Neural progenitor cell (in vitro differentiated cells): ENCODE measurements at places on chromosomes 5 and 9. TPM values are rescaled to one million over a fixed set of nuclear protein-coding genes. Genes with fewer than 3 reads are reported as not detected.

- peak; percentile 23 for DNase-seq
- no peaks in the 10 kb centered on the region for H3K27me3 ChIP-seq
- peaks cover 15% of the 10 kb centered on the region for H3K4me1 ChIP-seq
- H3K27ac ChIP-seq, result no peak overlapping the region
- no peak overlapping the region for H3K4me3 ChIP-seq
- no peaks in the 10 kb centered on the region for H3K36me3 ChIP-seq
Observed at GRCh38 chr5:145752947-145753346, 82.2 kb downstream of the PRELID2 start.

GRCh38 chr5:109567374-109568044, 122.2 kb upstream of the MAN2A1 start:
- no peak overlapping the region for H3K4me3 ChIP-seq
- H3K36me3 ChIP-seq, result no peaks in the 10 kb centered on the region
- H3K27ac ChIP-seq, result no peak overlapping the region
- DNase-seq, result no peak
- H3K4me1 ChIP-seq, result no peaks in the 10 kb centered on the region

GRCh38 chr5:420632-421286, 22.2 kb upstream of the EXOC3 start:
- peaks cover 3% of the 10 kb centered on the region for H3K4me1 ChIP-seq
- no peak overlapping the region for H3K27ac ChIP-seq
- DNase-seq, result no peak
- no peak overlapping the region for H3K4me3 ChIP-seq

DMRT3 gene
- 0.41 and 0.90 TPM in 2 replicates for total RNA-seq

SPATA31E1 gene
- not detected in 2 replicates for total RNA-seq

CCL19 gene
- total RNA-seq, result not detected in 2 replicates

DNA sequence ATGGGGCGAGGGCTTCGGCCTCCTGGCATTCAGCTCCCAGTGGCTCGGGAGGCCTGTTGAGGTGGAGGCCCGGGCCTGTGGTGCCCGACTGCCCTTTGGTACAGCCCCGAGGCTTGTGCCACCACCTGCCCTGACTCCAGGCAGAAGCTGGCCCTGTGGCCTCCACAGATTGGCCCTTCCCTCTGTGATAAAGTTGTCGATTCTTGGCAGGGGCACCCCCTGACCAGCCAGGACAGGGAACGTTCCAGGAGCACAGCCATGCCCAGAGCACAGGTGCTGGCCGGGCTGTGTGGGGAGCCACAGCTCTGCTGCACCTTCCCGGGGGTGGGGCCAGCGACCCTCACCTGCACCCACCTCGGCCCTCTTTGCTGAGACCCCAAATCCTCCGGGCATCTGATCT, 32.7 kb downstream of the SLC6A18 start:
- no peak overlapping the region for H3K4me3 ChIP-seq
- DNase-seq, result no peak
- H3K27ac ChIP-seq, result no peak overlapping the region
- no peaks in the 10 kb centered on the region for H3K27me3 ChIP-seq
- no peaks in the 10 kb centered on the region for H3K4me1 ChIP-seq

DNA sequence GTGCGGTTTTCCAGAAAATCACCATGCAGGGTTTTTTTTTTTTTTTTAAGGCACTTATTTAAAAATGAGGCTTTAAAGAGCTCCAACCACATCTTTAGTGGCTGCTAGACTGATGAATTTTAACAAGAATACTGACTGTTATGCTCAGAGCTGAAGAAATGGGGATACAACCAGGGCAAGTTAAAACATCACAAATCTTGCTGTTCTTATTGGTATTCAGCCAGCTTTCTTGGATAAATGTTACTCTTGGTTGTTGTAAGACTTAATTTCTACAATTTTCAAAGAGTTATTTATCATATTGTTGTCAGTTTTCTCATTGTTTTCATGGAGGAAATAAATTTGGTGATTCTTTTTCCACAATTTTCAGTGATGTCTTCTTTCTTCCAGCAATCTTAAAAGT, 352.8 kb upstream of the FAM174A start:
- no peaks in the 10 kb centered on the region for H3K36me3 ChIP-seq
- H3K4me3 ChIP-seq, result no peak overlapping the region
- DNase-seq, result no peak
- no peak overlapping the region for H3K27ac ChIP-seq
- peaks cover 19% of the 10 kb centered on the region for H3K4me1 ChIP-seq

GHR gene
- total RNA-seq, result 0.07 and 0.28 TPM in 2 replicates

- no peak overlapping the region for H3K27ac ChIP-seq
- no peak for DNase-seq
- no peaks in the 10 kb centered on the region for H3K36me3 ChIP-seq
- no peak overlapping the region for H3K4me3 ChIP-seq
Observed at GRCh38 chr9:7081065-7081600, 323.4 kb downstream of the KDM4C start.

DNA sequence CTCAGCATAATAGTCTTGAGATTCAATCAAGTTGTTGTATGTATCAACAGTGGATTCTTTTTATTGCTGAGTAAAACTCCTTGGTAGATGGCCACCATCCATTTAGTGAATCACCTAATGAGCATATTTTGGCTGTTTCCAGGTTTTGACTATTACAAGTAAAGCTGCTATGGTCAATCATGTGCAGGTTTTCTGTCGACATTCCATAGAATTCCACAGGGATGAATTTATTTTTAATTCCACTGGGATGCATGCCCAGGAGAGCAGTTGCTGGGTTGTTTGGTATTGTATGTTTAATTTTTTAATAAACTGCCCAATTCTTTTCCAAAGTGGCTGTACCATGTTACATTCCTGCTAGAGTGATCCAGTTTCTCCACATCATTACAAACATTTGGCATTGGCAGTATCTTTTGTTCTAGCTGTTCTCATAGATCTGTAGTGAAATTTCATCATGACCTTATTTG, 10.5 kb upstream of the S1PR3 start:
- no peaks in the 10 kb centered on the region for H3K36me3 ChIP-seq
- H3K27me3 ChIP-seq, result no peaks in the 10 kb centered on the region
- H3K4me3 ChIP-seq, result no peak overlapping the region
- peak overlapping the region; percentile 30 for H3K27ac ChIP-seq
- H3K4me1 ChIP-seq, result no peaks in the 10 kb centered on the region

DNA sequence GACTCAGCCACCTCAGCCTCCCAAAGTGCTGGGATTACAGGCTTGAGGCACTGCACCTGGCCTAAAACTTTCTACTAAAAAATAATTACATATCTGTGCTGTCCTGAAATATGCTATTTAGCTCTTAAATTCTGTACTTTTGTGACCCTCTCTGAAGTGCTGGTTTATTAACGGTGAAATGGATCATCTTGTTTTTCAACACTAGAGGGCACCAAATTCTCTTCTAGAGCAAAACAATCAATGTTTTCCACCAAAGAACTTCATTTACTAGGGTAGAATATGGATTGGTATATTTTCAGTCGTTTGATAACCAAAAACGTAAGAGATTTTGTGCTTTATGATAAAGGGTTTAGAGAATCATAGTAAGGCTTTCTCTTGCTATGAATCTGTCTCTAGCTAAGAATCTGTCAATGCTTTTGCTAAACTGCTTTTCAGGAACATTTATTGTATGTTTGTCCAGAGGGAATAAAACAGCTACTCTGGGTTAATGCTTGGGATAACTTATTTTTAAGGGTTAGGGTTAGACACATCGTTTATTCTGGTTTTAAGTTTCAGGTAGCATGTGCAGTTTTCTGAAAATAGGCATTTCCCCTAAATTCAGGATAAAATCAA, 63.6 kb downstream of the RNF180 start:
- no peak overlapping the region for H3K27ac ChIP-seq
- no peak overlapping the region for H3K4me3 ChIP-seq
- no peaks in the 10 kb centered on the region for H3K36me3 ChIP-seq
- H3K4me1 ChIP-seq, result no peaks in the 10 kb centered on the region
- DNase-seq, result peak; percentile 53
- H3K27me3 ChIP-seq, result no peaks in the 10 kb centered on the region

DNA sequence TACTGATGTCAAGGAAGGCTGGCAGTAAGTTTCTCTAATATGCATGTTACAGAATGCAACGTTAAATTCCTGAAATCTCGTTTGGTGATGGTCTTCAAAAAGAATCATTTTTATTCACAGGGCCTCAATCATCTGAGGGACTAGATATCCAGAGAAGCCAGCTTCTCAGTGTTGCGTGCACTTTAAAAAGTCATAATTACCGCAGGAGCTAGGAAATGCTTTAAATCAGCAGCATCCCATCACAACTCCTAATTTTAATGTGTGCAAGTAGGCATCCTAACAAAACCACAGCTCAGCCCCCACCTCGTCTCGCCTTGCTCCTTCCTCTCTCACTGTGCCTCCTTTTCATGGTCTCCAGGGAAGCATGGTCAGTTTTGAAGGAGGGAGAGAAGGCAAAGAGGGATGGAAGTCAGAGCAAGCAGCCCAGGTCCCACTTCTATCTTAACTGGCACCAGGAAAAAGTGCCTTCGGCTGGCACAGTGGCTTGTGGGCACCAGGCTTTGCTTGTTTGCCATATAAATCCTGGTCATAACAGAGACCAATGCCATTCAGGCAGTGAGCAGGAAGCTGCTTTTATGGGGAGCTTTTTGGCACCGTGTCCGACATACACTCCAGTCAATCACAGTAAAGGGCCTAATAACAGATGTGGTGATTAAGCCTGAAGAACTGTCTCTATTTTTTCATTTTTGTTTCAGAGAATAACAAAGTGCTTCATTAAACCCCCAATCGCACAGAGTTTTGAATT, 21.4 kb downstream of the MEGF10 start:
- H3K4me3 ChIP-seq, result no peak overlapping the region
- H3K27ac ChIP-seq, result no peak overlapping the region
- no peaks in the 10 kb centered on the region for H3K36me3 ChIP-seq
- no peaks in the 10 kb centered on the region for H3K27me3 ChIP-seq
- DNase-seq, result no peak

DNA sequence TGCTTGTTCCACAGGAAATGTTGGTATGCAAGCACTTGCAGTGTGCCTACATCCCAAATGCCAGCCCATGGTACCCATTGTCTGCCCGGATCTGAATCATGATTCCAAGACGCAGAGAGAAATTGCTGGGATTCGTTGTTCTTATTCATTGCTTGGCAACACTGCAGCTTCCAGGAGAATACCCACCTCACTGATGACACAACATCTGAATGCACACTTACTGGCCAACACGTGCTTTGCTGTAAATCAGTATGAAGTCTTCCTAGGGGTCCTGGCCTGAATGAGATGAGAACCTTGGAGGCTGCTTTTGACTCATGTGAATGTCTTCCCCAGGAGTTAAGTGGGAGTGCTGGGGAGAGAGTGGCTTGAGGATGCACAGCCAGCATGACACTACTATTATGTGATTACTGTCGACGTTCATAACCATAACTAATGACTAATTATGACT, 11.6 kb downstream of the SRD5A1 start:
- H3K27ac ChIP-seq, result no peak overlapping the region
- peaks cover 10% of the 10 kb centered on the region for H3K4me1 ChIP-seq
- H3K4me3 ChIP-seq, result no peak overlapping the region
- no peak for DNase-seq
- no peaks in the 10 kb centered on the region for H3K27me3 ChIP-seq

DNA sequence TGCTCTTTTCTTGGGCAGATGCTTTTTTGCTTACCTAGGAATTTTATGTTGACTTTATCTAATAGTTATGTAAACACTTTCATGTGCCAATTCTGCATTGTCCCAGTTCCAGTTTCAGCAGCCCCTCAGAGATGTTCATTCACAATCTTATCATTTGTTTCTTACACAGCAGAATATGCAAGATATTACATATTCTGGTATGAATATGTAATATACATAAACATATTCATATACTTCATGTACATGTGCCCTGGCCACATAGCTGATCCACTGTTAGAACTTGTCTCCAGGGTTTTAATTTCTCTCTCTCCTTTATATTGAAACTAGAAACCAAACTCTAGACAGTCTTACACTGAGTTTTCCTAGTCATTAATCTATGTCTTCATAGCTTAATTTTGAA, 90.2 kb upstream of the PARP8 start:
- no peaks in the 10 kb centered on the region for H3K4me1 ChIP-seq
- no peak overlapping the region for H3K27ac ChIP-seq

DNA sequence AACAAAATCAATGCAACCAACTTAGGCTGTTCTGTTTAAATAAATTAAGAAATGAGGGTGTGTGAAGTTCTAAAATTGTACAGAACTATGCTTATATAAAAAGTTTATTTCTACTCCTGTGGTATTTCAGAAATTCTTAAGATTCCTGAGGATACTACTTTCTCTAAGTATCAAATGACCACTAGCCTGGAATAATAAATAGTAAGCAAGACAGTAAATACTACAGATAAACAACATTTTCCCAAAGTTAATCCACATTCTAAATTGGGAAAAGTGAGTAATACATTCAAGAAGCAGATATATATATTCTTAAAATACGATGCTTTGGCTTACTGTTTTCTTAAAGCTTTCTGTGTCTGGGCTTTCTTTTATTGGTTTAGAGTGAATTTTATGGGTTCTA, 29.5 kb downstream of the CCNH start:
- no peak overlapping the region for H3K4me3 ChIP-seq
- H3K27me3 ChIP-seq, result no peaks in the 10 kb centered on the region
- no peak for DNase-seq
- no peaks in the 10 kb centered on the region for H3K4me1 ChIP-seq
- peaks cover 38% of the 10 kb centered on the region for H3K36me3 ChIP-seq

DNA sequence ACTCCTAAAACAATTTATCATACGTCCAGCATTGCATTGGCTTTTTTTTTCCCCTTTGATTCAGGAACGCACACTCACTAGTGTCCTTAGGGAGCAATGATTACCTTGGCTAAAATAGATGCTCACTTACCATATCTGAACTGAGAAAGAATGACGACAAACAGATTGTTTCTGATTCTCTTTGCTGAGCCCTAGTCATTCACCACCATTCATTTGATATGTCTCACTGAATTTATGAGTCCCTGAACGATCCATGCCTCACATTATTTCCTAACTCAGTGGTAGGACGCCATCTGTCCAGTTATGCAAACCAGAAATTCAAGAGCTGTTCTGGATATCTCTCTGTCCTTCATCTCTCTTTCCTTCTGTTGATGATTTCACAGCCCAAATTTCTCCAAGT, 39.3 kb upstream of the DAB2 start:
- H3K36me3 ChIP-seq, result no peaks in the 10 kb centered on the region
- no peak for DNase-seq
- no peak overlapping the region for H3K4me3 ChIP-seq
- no peaks in the 10 kb centered on the region for H3K4me1 ChIP-seq
- H3K27ac ChIP-seq, result no peak overlapping the region

GRCh38 chr5:36264202-36264760, 22.6 kb upstream of the NADK2 start:
- H3K4me1 ChIP-seq, result no peaks in the 10 kb centered on the region
- H3K36me3 ChIP-seq, result no peaks in the 10 kb centered on the region
- no peaks in the 10 kb centered on the region for H3K27me3 ChIP-seq
- no peak overlapping the region for H3K4me3 ChIP-seq
- no peak overlapping the region for H3K27ac ChIP-seq
- no peak for DNase-seq
